Frontal cortex (tissue), 4 donors: ENCODE measurements at places on chromosomes 5 and 9.

GRCh38 chr5:138573949-138574670 lies 1.1 kb downstream of the HSPA9 start:
- DNase-seq = no peak

DNA sequence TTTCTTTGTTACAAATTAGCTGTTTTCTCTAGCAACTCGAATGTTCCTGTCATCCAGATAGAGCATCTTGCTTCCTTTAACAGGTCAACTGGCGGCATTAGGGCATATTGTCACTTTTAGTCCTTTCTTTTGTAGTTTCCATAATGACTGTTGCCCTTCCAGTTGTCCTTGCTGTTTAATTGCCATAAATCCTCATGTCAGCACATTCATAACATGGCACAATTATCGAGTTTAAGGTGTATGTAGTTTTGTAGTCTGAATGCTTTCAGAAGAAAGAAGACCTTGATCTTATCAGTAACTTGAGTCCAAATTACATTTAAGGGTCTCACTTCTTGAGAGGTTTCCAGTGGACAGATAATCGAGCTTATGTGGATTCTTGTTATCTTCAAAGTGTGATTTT lies 161.7 kb upstream of the CDH12 start:
- no peak for DNase-seq

DNA sequence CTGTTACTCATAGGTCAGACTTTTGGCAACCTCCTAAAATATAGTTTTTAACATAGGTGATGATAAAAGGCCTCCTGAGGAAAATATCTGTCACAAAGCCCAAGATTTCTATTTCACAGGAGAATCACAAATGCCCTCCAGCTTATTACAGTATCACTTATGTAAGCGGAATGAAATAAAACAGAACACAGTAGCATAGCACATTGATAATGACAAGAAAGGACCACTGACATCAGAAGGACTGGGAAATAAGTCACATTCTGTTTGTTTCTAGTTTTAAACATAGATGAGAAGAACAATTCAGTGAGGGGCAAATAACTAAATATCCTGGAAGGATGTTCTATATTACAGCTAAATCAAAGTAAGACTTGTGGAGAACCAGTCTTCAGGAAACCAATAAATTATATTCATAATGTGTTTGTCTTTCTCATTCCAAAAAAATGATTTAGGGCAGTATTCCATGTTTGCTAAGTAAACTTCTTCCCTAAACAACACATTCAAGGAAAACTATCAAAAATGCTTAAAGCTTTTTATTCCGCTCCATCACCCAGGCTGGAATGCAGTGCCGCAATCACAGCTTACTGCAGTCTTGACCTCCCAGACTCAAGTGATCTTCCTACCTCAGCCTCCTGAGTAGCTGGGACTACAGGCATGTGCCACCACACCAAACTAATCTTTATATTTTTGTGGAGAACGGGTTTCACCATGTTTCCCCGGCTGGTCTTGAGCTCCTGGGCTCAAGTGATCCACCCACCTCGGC lies 20.8 kb upstream of the CTNNAL1 start:
- no peak for DNase-seq

DNA sequence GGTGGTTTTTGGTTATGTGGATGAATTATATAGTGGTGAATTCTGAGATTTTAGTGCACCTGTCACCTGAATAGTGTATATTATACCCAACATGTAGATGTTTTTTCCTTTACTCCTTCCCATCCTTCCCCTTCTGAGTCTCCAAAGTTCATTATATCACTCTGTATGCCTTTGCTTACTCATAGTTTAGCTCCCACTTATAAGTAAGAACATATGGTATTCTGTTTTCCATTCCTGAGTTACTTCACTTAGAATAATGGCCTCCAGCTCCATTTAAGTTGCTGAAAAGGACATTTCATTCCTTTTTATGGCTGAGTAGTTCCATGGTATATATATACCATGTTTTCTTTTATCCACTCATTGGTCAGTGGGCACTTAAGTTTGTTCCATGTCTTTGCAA lies 161.6 kb upstream of the CD180 start:
- DNase-seq = no peak

DNA sequence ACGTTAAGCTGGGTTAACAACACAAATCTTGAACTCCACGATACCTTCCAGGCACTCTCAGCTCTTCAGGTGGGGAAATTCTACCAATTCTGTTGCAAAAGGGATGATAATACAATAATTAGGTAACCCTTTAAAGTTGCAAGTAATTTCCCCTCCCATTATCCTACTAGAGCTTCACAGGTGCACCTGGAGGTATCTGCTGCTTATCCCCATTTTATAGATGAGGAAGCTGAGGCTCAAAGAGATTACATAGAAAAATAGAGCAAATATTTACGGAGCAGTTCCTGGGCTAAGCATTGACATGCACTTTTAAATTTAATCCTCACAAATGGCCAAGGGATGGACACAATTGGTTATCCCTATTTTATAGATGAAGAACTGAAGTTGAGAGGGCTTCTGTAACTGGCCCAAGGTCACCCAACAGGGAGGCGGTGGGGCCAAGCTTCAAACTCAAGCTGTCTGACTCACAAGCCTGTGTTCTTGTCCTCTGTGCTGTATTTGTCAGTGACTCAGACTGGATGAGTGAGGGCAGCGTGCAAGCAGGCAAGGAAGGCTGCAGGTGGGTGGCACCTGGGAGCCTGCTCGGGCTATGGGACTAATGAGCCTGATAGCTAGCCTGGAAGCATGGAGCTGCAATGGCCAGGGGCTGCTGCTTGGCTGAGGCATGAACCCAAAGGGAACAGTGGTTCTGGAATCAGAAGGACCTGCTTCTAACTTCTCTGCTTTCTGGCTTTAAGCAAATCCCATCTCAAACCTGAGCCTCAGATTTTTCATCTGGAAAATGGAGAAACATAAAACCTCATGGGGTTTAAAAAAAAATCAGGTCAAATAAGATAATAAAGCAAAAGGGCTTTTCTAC lies 105.5 kb downstream of the PDE6A start:
- no peak for DNase-seq

- no peak for DNase-seq
Observed at GRCh38 chr9:13970018-13970417, 343.9 kb downstream of the NFIB start.

DNA sequence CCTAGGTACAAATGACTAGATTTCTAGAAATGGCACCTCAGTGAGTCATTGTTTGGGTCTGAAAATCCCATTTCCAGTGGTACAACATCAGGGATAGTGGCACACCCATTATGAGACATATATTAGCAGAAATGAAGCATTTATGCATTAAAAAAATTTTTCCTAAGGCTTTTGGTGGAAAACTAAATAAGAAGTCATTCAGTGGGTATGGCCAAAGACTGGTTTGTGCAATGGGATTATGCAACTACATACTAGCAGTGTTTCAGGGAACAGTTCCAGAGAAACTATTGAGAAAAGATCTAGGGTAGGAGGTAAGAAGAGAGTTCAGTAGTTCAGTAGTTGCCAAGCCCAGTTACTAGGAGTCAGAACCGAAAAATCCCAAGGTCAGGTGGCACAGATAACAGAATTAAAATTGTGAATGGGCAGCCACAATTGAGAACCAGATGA lies 106.5 kb upstream of the HAPLN1 start:
- no peak for DNase-seq

GRCh38 chr5:39426051-39426745 lies 1.4 kb upstream of the DAB2 start:
- DNase-seq = no peak

DNA sequence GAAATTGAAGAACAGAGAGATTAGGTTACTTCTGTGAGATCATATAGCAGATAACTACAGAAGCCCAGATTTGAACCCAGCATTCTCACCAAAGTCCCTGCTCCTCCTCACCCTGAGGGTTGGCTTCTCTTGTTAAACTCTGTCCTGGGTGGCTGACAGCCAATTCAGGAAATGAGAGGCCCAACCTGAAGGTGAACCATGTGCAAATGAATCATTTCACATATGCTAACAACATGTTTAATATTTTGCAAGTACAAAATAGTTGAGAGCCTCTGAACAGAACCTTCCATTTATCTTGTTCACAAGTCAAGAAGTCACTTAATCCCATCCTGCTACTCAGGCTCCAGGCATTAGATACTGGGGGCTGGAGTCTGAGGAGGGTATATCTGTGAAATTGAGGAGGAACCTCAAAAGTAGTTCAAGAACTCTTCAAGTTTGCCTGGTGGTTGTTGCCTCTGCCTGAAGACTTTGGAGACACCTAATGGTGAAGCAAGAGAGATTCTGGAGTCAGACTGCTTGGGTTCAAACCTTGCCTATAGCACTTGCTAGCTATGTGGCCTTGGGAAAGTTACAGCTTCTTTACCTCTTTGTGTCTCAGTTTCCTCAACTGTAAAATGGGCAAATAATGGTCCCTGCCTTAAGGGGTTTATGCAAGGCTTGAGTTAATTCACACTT lies 564.0 kb downstream of the PSAT1 start:
- DNase-seq = no peak

GRCh38 chr5:149790276-149790675 lies 60.2 kb downstream of the PPARGC1B start:
- DNase-seq = no peak

DNA sequence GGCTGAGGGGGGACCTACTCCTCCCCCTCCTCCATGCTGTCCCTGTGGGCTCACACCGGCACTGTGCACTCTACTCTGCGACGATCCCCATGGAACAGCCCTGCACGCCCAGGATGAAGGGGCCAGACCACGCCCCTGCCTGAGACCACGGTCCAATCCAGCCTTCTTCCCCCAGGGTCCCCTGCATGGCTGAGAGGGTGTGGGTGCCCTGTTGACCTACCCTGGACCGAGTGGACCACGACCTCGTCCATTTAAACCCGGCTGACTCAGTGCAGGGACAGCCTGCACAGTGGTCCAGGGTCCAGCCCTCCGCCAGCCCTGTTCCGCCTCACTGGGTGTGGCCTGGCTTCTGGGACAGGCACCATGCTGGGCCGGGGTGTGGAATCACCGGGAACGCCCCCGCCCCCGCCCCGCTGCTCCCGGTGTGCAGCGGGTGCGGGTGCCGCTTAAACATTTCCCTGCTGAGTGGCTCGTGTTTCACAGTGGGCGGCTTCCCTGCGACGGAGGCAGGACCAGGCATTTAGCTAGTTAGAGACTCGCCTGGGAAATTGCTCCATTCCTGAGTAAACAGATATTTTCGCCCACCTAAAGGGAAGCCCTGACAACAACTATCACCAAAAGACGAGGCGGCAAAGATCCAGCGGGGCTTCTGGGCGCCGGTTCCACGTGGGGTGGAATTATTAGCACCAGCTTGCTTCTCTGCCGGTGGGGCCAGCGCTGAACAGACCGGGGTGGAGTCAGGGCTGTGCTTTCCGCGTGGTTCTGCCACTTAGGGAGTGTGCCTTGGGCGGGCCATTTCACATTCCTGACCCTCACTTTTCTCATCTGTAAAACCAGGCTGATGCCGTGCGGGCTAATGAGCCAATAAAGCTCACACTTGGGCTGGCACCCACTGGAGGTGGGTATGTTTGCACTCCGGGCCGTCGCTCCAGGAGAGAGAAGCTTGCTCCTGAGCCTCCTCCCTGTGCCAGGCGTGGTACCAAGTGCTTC lies 22.6 kb downstream of the DBH start:
- DNase-seq = peak; percentile 67

DNA sequence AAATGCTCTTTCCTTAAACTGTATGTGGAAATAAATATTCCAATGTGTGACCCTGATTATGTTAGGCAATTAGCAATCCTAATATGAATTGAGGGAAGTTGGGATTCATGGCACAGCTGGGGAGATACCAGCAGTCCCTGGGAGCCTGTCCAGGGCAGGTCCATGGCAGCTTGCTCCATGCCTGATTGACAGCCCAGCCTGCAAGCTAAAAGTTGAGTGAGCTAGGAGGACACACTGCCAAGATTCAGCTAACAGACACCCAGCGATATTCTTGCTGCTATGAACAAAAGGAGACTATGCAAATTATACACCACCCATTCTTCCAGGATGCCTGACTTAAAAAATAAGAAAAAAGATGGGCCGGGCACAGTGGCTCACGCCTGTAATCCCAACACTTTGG lies 6.2 kb downstream of the TGFBI start:
- DNase-seq = no peak

GRCh38 chr5:120614531-120615180 lies 150.6 kb downstream of the PRR16 start:
- no peak for DNase-seq

GRCh38 chr5:73028991-73029595 lies 73.3 kb downstream of the FCHO2 start:
- DNase-seq = no peak

DNA sequence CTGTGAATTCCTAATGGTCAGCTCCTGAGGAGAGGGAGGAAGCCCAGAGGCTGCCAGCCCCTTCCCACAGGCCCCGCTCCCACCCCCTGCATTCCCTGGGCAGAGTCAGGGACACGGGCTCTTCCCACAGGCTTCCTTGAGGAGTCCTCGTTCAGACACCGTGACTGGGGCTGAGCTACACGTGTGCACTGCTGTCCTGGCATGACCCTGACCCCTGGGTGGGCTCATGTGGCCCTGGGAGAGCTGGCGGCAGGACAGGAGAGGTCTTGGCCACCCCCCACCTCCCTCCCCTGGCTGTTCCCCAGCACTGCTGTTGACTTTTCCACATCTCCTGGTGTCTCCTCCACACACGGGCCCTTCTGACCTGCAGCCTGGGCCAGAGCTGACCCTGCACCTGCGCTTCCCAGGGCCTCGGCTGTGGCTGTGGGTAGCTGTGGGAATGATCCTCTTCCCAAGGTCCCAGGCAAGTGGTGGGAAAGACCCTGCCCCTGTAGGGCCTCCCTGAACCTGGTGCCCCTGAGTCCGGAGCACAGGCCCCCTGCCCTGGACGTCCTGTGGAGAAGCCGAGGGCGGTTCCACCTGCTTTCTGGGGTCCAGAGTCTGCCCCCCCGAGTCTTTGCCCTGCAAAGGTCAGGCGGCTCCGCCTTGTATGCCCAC lies 56.5 kb upstream of the NKD2 start:
- DNase-seq = no peak

GRCh38 chr5:73472116-73472515 lies 23.5 kb upstream of the FOXD1 start:
- no peak for DNase-seq

DNA sequence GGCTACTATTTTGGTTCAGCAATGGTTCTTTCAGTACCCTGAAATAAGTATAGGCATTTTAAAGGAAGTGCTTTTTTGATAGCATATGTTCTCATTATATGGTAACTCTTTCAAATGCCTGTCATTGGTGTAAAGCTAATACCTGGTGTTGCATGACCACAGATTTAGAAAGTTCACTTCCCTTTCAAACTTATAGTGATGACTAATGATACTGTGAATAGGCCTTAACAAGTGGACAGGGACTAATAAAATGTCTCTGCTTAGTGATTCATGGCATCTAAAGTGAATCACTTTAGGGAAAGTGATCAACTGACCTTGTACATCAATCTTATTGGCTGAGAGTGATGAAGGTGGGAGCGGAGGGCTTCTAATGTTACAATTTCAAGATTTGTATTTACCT lies 21.6 kb downstream of the MRPL22 start:
- no peak for DNase-seq

- DNase-seq = no peak
Observed at GRCh38 chr5:717143-717542, 24.0 kb upstream of the TPPP start.
